ENCODE measurements at places on chromosomes 11 and 22. TPM values are rescaled to one million over a fixed set of nuclear protein-coding genes. Genes with fewer than 3 reads are reported as not detected.

GRCh38 chr11:91857179-91857578 is 367.4 kb upstream of the FAT3 start:
- H3K4me1 ChIP-seq, result no peaks in the 10 kb centered on the region
- H3K27ac ChIP-seq, result no peak overlapping the region
- H3K4me3 ChIP-seq, result no peak overlapping the region
- DNase-seq, result no peak

NAV2 gene
- 57.0 TPM for total RNA-seq

DNA sequence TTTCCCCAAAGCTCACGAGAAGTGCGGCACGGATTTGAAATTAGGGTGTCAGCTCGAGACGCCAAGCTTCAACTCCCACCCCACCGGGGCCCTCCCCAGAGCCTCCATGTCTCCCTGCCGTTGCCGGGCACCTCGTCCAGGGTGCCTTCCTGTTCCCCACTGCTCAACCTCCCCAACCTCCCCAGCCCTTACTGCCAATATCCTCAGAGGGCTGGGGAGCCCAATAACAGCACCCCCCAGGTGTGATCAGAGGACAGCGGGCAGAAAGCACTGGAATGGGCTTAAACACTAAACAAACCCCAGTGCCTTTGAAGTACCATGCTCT is 1336.4 kb downstream of the TBC1D22A start:
- H3K27ac ChIP-seq, result no peak overlapping the region
- no peaks in the 10 kb centered on the region for H3K4me1 ChIP-seq
- no peak overlapping the region for H3K4me3 ChIP-seq
- DNase-seq, result no peak
- no peaks in the 10 kb centered on the region for H3K36me3 ChIP-seq

CD82 gene
- total RNA-seq, result 11.0 TPM

All from esophagus muscularis mucosa (tissue), 4 donors.